ENCODE measurements at places on chromosomes 3 and 15. TPM values are rescaled to one million over a fixed set of nuclear protein-coding genes. Genes with fewer than 3 reads are reported as not detected.

GRCh38 chr3:94162700-94163099 is 99.8 kb downstream of the NSUN3 start:
- peak; percentile 95 for DNase-seq

- no peak for DNase-seq
These were observed 81.8 kb upstream of the NANOGP8 start for GRCh38 chr15:35166730-35167359.

DNA sequence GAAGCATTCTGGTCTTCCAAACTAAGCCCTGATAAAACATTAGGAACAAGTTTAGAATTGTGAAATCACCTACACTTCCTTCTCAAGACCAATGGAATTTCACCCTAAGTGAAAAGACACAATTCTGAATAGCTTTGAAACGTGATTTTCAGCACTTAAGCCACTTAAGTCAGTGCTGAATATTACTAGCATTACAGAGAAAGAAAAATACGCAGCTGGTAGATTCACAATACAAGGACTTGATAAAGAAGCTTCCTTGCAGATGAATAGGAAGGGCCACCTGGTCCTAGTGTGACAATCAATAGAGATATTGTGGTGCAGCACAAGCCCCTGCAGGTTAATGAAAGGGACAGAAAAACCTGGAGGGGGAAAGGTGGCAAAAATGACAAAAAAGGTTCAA is 353.1 kb upstream of the ALCAM start:
- DNase-seq, result no peak

DNA sequence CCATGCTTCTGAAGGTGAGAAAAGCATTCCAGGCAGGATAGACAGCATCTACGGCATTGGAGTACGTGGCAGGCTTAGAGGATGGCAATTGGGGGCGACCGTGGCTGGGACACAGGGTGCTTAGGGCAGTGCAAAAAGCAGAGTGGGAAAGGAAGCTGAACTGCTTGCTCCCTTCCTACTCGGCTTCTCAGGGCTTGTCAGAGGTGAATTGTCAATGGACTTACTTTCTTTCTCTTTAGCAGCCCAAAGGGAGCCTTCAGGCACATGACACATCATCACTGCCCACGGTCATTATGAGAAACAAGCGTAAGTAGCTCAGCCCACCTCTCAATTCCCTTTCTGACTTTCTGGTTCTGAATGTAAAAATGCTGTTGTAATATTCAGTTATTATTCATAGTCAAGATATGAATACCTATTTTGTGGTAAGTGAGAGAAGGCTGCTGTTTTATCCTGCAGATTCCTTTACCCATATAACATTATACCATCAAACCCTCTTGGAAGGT is 84.3 kb downstream of the KLHL25 start:
- DNase-seq, result no peak

- no peak for DNase-seq
These were observed 30.0 kb downstream of the STARD5 start for GRCh38 chr15:81293728-81294515.

GRCh38 chr15:63729115-63729884 is 104.4 kb downstream of the HERC1 start:
- no peak for DNase-seq

DNA sequence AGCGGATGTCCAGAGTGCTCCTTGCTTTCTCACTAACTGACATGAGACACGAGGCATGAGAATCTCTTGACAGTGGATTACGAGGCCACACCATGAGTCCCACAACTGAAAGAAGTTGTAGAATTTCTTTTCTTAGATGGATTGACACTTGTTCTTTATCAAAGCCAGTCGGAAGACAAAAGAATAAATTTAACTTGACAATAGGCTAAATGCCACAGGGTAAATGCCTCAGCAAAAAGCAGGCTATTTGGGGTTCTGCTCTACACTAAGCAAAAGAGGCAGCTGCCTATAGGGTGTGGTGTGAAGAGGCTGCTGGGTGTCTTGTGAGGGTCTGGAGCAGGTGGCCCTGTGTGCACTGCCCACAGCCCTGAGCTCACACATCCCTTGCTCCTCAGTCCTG is 135.1 kb upstream of the SEMA6D start:
- no peak for DNase-seq

GRCh38 chr3:25576831-25577454 is 87.8 kb downstream of the TOP2B start:
- no peak for DNase-seq

DNA sequence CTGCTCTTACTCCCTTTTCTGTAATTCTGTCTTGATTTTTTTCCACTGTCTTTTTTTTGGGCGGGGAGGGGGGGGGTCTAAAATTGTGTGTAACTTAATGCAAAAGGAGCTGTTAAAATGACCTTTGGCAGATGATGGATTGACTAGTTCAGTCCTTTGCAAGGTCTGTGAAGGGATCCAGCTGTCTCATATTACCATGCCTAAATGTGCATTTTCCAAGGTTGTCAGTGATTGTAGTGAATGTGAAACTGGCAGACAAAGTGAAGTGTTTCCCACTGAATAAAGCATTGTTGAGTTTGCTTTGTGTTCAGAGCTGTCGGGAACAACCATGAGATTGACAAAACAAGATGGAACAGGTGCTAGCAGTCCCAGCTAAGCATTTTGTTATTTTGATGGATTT is 110.1 kb upstream of the SKOR1 start:
- no peak for DNase-seq

HESX1 gene
- total RNA-seq, result 1.1 TPM

LEKR1 gene
- 0.83 TPM for total RNA-seq

ARNT2 gene
- 2.3 TPM for total RNA-seq

Data from mammary epithelial cell (primary cell).